Left ventricle myocardium inferior (tissue), 1 donor: ENCODE measurements at places on chromosomes 12 and 14. TPM values are rescaled to one million over a fixed set of nuclear protein-coding genes. Genes with fewer than 3 reads are reported as not detected.
A peak's percentile ranks its signal among the peaks of the same experiment; 100 is the strongest.

DNA sequence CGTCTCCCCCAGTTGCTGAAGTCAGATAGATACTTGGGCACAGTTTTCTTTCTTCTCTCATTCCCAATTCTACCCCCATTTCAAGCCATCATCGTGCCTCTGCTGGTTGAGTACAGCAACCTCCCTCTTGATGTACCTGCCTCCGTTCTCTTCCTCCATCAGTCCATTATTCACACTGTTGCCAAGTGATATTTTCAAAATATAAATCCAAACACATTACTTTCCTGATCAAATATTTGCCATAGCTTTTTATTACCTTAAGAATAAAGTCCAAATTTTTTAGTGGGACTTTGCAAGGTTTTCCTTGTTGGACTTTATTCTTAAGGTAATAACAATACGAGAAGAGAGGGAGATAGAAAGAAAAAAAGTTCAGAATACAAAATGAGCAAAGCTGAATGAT, 18.6 kb upstream of the SSPN start:
- no peaks in the 10 kb centered on the region for H3K4me1 ChIP-seq
- no peaks in the 10 kb centered on the region for H3K36me3 ChIP-seq
- H3K27ac ChIP-seq = no peak overlapping the region
- no peak overlapping the region for H3K4me3 ChIP-seq

Gene OTX2
- not detected for total RNA-seq

- peaks cover 71% of the 10 kb centered on the region for H3K4me1 ChIP-seq
- no peak overlapping the region for H3K4me3 ChIP-seq
- H3K27ac ChIP-seq = no peak overlapping the region
- H3K36me3 ChIP-seq = no peaks in the 10 kb centered on the region
- DNase-seq = no peak
- no peaks in the 10 kb centered on the region for H3K27me3 ChIP-seq
Measured at GRCh38 chr12:1471224-1471623, 123.2 kb downstream of the FBXL14 start.

- no peaks in the 10 kb centered on the region for H3K36me3 ChIP-seq
- no peak overlapping the region for H3K4me3 ChIP-seq
- H3K4me1 ChIP-seq = no peaks in the 10 kb centered on the region
- no peaks in the 10 kb centered on the region for H3K27me3 ChIP-seq
Measured at GRCh38 chr12:30111719-30112118, 328.0 kb upstream of the TMTC1 start.

Gene NOXRED1
- total RNA-seq = 0.14 TPM

GRCh38 chr12:89085421-89085820, 266.9 kb downstream of the DUSP6 start:
- no peaks in the 10 kb centered on the region for H3K36me3 ChIP-seq
- DNase-seq = peak; percentile 37
- no peak overlapping the region for H3K4me3 ChIP-seq
- peaks cover 54% of the 10 kb centered on the region for H3K4me1 ChIP-seq

DNA sequence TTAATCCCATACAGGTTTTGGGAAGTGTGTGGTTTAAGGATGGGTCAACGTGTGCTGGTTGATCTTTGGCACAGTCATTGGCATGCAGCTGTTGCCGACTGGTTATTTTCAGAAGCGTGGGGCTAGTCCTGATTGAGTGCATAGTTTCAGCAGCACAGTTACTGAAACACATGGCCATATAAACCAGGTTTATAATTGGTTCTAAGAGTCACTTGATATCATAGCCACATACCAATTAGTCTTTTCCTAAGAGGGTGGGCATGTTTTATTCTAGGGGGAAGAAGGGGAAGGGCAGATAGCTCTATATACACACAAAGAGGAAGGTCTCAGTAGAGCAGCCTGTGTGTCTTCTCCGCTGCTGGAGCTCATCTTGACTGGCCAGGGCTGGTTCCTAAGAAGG, 11.0 kb upstream of the RPS6KL1 start:
- H3K36me3 ChIP-seq = no peaks in the 10 kb centered on the region
- peak overlapping the region; percentile 72 for H3K27ac ChIP-seq
- H3K4me3 ChIP-seq = no peak overlapping the region
- H3K4me1 ChIP-seq = peaks cover 51% of the 10 kb centered on the region

GRCh38 chr12:110262442-110263388, 18.3 kb upstream of the ATP2A2 start:
- no peak overlapping the region for H3K4me3 ChIP-seq
- peaks cover 31% of the 10 kb centered on the region for H3K4me1 ChIP-seq
- no peak for DNase-seq
- H3K36me3 ChIP-seq = no peaks in the 10 kb centered on the region

- H3K27ac ChIP-seq = no peak overlapping the region
- H3K27me3 ChIP-seq = peaks cover 27% of the 10 kb centered on the region
- DNase-seq = no peak
- no peak overlapping the region for H3K4me3 ChIP-seq
Measured at GRCh38 chr14:91360490-91361232, 57.0 kb downstream of the CCDC88C start.

Gene HOXC9
- total RNA-seq = not detected

Gene HOXC5
- not detected for total RNA-seq

DNA sequence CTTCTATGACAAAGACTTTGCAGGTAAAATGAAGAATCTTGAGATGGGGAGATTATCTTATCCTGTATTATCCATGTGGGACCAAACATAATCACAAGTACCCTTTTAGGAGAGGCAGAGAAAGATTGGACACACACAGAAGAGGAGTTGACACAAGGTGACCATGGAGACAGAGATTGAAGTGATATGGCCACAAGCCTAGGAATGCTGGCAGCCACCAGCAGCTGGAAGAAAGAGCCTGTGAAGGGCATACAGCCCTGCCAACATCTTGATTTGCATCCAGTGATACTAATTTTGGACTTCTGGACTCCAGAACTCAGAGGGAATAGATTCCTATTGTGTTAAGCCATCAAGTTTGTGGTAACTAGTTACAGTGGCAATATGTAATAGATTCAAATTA, 78.1 kb downstream of the RPS29 start:
- H3K4me1 ChIP-seq = no peaks in the 10 kb centered on the region
- H3K4me3 ChIP-seq = no peak overlapping the region

Gene PLEKHH1
- total RNA-seq = 3.7 TPM

Gene RND1
- total RNA-seq = 0.47 TPM

Gene CAPZA3
- not detected for total RNA-seq

- no peak for DNase-seq
- H3K36me3 ChIP-seq = no peaks in the 10 kb centered on the region
Measured at GRCh38 chr14:42629553-42629952, 1022.9 kb downstream of the LRFN5 start.

GRCh38 chr12:15532364-15532977, 210.2 kb downstream of the PTPRO start:
- no peaks in the 10 kb centered on the region for H3K27me3 ChIP-seq
- no peaks in the 10 kb centered on the region for H3K36me3 ChIP-seq
- no peaks in the 10 kb centered on the region for H3K4me1 ChIP-seq
- no peak overlapping the region for H3K4me3 ChIP-seq
- no peak overlapping the region for H3K27ac ChIP-seq

- peaks cover 4% of the 10 kb centered on the region for H3K4me1 ChIP-seq
- no peaks in the 10 kb centered on the region for H3K27me3 ChIP-seq
- H3K4me3 ChIP-seq = no peak overlapping the region
Measured at GRCh38 chr14:92135269-92135668, 13.5 kb downstream of the CPSF2 start.

DNA sequence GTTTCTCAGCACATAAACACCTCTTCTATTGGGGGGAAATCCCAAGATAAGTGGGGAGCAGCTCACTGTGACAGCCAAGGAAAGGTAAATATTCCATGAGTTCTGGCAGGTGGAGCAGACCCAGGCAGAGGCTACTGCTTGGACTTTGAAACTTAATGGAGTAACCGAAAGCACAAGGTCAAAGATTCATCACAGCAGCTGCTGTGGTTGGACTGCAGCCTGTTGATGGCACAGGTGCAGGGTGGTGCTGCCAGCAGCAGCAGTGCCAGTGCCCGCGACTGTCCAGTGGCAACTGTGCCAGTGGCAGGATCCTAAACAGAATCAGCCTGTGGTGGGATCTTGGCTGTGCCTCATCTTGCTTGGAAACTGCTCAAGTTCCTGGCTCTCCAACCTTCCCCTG, 81.4 kb upstream of the ARID2 start:
- H3K4me1 ChIP-seq = no peaks in the 10 kb centered on the region
- H3K4me3 ChIP-seq = no peak overlapping the region
- no peaks in the 10 kb centered on the region for H3K27me3 ChIP-seq
- H3K27ac ChIP-seq = no peak overlapping the region
- DNase-seq = peak; percentile 20

DNA sequence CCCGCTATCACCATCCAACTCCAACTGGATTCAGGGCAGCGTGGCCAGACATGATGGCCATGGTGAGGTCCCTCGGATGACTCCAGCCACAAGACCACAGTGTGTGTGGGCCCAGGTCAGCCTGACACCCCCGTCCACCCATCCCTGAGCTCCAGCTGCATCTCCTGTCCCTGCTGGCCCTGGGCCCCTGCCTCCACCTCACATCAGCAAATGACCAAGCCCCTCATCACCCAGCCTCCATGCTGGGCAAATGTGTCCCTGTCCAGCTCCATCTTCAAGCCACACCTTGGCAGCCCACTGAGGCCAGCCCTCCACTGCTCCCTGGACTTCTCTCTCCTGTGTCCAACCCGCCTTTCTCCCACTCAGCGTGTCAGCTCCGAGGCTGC, 3.2 kb downstream of the GPR132 start:
- H3K4me1 ChIP-seq = peaks cover 85% of the 10 kb centered on the region
- H3K27ac ChIP-seq = peak overlapping the region; percentile 92
- no peak for DNase-seq
- H3K36me3 ChIP-seq = no peaks in the 10 kb centered on the region
- H3K4me3 ChIP-seq = peak overlapping the region; percentile 51
- H3K27me3 ChIP-seq = peaks cover 25% of the 10 kb centered on the region

Gene SYNJ2BP
- total RNA-seq = 67.6 TPM

Gene ACOT6
- total RNA-seq = not detected

GRCh38 chr14:81535396-81536164, 1.9 kb upstream of the SEL1L start:
- peaks cover 57% of the 10 kb centered on the region for H3K4me1 ChIP-seq
- peak overlapping the region; percentile 6 for H3K4me3 ChIP-seq
- peak overlapping the region; percentile 77 for H3K27ac ChIP-seq
- DNase-seq = no peak
- peaks cover 7% of the 10 kb centered on the region for H3K27me3 ChIP-seq

- no peak overlapping the region for H3K4me3 ChIP-seq
- no peaks in the 10 kb centered on the region for H3K36me3 ChIP-seq
Measured at GRCh38 chr14:24032727-24033418, 18.9 kb upstream of the CARMIL3 start.

- H3K27me3 ChIP-seq = peaks cover 22% of the 10 kb centered on the region
- no peak overlapping the region for H3K27ac ChIP-seq
- H3K4me1 ChIP-seq = no peaks in the 10 kb centered on the region
Measured at GRCh38 chr14:81261176-81261575, 40.4 kb upstream of the GTF2A1 start.

- peak overlapping the region; percentile 28 for H3K27ac ChIP-seq
- H3K27me3 ChIP-seq = no peaks in the 10 kb centered on the region
- no peaks in the 10 kb centered on the region for H3K36me3 ChIP-seq
- H3K4me1 ChIP-seq = peaks cover 7% of the 10 kb centered on the region
Measured at GRCh38 chr12:57118711-57119271, 7.6 kb upstream of the STAT6 start.

- no peak overlapping the region for H3K27ac ChIP-seq
- H3K36me3 ChIP-seq = no peaks in the 10 kb centered on the region
- no peak for DNase-seq
- no peaks in the 10 kb centered on the region for H3K4me1 ChIP-seq
- no peaks in the 10 kb centered on the region for H3K27me3 ChIP-seq
- H3K4me3 ChIP-seq = no peak overlapping the region
Measured at GRCh38 chr14:91744068-91744480, 12.2 kb upstream of the CATSPERB start.

Gene PLEK2
- not detected for total RNA-seq

- H3K4me1 ChIP-seq = peaks cover 5% of the 10 kb centered on the region
- DNase-seq = no peak
- no peak overlapping the region for H3K27ac ChIP-seq
Measured at GRCh38 chr14:71142375-71143038, 235.2 kb downstream of the PCNX1 start.

Gene RASSF3
- total RNA-seq = 102 TPM

DNA sequence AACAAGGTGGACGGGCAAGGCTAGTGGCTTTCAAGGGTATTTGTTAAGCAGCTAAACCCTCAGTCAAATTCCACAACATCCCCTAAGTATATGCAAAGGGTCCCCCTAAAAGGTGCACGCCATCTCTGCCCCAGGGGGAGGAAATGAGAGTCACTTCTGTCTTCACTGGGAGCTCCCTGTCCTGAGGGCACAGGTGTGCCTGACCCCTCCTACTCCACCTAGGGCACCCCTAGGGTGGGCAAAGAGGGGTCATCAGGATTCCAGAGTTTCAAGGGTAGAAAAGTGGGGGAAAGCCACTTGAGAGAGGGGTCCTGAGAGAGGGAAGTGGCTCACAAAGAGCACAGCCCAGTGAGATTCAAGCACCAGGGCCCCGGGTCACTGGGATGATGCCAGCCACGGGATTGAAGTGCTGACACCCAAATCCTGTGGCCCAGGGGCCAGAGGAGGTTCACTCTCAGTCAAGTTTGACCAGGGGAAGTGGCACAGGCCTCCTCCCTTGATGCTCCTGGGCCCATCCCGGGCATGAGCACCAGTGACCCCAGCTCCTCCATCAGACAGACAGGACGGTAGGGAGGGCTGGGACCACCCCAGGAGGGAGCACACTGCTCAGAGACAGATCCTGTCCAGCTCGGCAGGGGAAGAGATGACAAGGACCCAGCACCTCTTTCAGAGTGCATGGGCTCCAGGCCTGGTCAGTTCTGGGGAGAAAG, 82.3 kb upstream of the BCL11B start:
- H3K27me3 ChIP-seq = peaks cover 25% of the 10 kb centered on the region
- no peak overlapping the region for H3K4me3 ChIP-seq
- no peak for DNase-seq
- H3K36me3 ChIP-seq = no peaks in the 10 kb centered on the region

DNA sequence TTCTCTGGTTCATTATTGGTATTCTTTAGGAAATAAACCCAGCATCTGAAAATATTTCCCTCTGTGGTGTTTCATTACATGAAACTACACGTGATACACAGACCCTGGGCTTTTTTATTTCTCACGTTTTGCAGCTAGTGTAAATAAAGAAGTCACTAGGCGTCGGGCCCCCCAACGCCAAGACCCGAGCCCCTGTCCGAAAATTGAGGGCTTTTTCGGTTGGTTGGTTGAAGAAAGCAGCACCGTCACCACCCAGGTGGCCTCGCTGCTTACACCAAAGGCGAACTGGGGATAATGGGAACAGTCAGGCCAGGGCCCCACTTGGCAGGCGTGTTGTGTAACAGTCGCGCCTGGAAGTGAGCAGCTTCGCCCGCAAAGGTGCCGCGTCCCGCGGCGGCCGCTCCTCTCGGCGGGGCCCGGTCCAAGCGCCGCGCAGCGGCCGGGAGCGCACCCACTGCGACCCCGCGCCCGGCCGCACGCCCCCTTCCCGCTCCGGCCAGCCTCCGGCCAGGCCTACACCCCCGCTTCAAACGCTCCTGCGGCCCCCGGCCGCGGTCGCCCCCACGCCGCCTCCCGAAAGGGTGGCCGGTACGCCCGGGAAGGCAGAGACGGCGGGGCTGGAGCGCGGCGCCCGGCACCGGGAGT, 1.2 kb downstream of the DUSP16 start:
- H3K4me1 ChIP-seq = peaks cover 34% of the 10 kb centered on the region
- no peaks in the 10 kb centered on the region for H3K27me3 ChIP-seq
- DNase-seq = peak; percentile 70
- no peaks in the 10 kb centered on the region for H3K36me3 ChIP-seq
- peak overlapping the region; percentile 100 for H3K27ac ChIP-seq

Gene HCFC2
- 9.2 TPM for total RNA-seq

- H3K4me3 ChIP-seq = no peak overlapping the region
- H3K27ac ChIP-seq = peak overlapping the region; percentile 66
- no peaks in the 10 kb centered on the region for H3K36me3 ChIP-seq
- peaks cover 32% of the 10 kb centered on the region for H3K4me1 ChIP-seq
- no peak for DNase-seq
Measured at GRCh38 chr14:65239938-65240296, 137.6 kb upstream of the MAX start.
